Iris pigment epithelial cell (primary cell): ENCODE measurements at places on chromosomes 4 and X.
A peak's percentile ranks its signal among the peaks of the same experiment; 100 is the strongest.

- DNase-seq, result no peak
These were observed 105.1 kb downstream of the CXCL13 start for GRCh38 chr4:77710684-77711083.

GRCh38 chrX:148270499-148270898 is 229.9 kb upstream of the AFF2 start:
- no peak for DNase-seq

DNA sequence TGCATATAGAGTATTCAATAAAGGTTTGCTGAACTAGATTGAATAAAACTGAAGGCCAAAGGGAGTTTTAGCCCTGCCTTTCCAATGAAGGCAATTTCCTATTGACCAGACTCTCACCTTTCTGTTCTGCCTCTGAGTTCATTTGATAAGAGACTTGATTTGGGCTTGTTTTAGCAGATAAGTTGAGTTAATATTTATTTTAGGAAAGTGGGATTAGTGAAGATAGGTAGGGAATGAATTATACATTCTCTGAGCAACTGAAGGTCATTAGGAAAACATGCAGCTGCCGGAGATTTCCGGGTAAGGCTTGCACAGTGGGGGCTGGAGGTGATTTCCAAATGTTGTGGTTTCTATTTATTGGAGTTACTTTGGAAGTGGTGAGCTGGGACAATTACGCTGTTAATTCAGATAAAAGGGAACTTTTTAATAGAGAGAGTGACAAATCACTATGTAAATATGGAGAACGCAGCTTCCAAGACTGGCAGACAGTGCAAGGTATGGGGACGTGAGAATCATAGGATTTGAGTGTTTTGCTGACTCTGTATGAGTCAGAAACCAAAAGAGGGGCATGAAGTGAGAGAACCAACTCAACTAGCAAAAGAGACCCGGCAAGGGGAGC is 553.6 kb upstream of the BOD1L1 start:
- DNase-seq, result peak; percentile 27

DNA sequence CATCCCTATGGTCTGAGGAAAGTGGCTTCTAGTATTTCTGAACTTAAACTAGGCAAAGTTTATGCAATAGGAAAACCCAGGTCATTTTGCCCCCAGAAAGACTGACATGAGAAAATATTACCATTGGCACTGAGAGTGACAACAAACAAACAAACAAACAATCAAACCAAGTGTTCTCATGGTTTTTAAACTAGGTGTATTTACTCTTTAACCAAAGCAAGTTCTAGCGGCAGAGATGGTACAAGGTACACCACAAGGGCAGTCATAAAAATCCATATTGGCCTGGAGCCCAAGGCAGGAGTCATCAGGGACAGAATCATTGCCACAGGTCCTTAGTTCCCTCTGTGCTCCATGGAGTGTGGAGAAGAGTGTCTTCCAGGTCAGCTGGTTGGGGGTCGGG is 26.0 kb upstream of the ENPEP start:
- no peak for DNase-seq

DNA sequence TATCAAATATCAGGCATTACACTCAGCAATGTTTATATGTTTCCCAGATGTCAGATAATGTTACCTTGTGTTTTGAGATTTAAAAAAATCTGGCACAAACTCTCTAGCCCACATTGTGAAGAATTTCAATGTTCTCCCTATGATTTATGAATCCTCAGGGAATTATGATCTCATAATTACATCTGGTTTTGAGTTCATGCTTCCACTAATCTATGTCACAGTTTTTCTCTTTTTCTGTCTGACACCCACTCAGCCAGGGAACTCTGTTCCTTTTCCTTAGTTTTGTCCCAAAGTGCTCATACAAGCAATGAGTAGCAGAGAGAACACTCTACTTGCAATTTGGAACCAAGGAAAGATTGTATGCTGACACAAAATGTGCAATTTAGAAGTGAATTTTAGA is 212.1 kb upstream of the POF1B start:
- DNase-seq, result no peak

- DNase-seq, result peak; percentile 55
These were observed 204.9 kb downstream of the MID1 start for GRCh38 chrX:10415306-10416001.

DNA sequence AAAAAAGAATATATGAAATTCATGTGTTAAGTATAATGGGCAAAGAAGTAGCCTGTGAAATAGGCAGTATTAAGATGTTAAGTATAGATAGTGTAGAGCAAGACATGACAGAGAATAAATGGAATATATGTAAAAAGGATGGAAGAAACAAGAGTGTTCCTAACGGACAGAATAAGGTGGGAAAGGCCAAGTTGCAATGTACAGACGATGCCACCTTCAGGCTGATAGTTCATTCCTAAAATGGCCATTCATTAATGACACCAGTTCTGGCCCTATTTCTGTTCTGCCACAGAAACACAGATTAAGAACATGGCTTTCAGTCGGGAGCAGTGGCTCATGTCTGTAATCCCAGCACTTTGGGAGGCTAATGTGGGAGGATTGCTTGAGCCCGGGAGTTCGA is 4.4 kb upstream of the FAM184B start:
- DNase-seq, result no peak

GRCh38 chr4:168711197-168712140 is 214.6 kb downstream of the PALLD start:
- DNase-seq, result peak; percentile 57

GRCh38 chr4:115325836-115326235 is 212.4 kb upstream of the NDST4 start:
- DNase-seq, result no peak
